ENCODE measurements at places on chromosomes 11 and 22.

DNA sequence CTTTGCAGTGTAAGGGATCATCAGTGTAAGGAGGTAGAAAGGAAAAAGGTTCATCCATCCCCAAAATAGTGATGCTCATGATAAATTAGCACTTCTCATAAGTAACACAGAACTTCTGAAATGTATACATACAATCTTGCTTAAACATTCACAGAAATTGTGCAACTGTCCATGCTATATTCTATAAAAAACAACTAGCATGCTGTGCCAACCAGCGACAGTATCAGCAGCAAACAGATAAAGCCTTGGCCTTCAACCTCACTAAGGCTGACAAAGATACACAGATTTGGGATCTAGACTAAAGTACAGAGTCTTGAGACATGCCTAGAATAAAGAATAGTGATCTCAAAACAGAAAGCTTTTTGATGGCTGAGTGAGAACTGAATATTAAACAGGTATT, 74.1 kb upstream of the CHRM4 start:
- no peak for DNase-seq

DNA sequence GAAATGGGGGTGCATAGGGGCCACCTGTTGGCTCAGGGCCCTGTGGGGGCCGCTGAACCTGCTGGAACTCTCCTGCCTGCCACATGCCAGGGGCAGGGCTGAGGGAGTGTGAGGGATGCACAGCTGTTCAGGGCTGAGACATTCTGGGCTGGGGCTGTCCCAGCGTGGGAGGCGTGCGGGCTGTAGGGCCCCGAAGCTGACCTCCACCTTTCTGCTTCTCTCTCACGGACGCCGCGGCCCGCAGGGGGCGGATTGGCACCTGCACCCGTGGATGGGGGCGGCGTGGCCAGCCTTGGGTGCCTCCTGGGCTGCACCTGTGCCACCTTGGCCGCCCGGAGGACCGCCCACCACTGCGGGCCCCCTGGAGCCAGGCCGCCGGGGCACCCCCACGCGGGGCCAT, 4.1 kb downstream of the CCDC188 start:
- no peak for DNase-seq

- DNase-seq: no peak
These were observed 165.1 kb downstream of the WNT11 start for GRCh38 chr11:76041208-76041607.

DNA sequence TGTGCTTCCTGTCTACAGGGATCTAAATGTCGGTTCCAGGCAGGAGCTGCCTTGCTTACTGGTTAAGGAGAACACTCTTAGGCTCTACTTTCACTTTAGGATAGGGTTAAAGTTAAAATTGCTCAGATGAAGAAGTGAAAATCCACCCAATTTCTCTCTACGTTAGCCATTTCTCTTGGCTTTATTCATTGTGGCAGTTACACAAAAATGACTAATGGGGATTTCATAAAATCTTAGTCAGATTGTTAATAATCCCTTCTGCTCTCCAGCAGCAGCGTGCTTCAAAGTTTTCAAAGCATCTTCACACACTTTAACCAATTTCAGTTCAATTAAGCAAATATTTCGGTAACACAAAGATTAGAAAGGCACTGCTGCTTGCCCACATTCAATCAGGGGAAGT, 58.4 kb upstream of the RCN1 start:
- DNase-seq: no peak

DNA sequence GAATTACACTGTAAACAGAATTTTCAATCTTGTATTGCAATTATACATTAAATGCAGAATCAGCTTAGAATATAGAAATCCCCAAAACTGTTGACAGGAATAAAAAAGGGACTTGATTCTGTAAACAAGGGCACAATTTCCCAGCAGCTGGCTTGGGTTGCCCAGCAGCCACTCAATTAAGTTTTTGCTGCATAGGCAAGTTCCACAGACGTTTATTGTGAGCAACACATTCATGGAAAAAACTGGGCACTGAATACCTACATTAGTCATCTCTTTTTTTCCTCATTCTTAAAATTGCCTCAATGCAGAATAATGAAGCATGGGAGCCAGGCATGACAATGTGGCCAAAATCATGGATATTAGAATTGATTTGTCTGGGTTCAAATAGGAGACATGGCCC, 421.8 kb upstream of the ANO5 start:
- DNase-seq: no peak

DNA sequence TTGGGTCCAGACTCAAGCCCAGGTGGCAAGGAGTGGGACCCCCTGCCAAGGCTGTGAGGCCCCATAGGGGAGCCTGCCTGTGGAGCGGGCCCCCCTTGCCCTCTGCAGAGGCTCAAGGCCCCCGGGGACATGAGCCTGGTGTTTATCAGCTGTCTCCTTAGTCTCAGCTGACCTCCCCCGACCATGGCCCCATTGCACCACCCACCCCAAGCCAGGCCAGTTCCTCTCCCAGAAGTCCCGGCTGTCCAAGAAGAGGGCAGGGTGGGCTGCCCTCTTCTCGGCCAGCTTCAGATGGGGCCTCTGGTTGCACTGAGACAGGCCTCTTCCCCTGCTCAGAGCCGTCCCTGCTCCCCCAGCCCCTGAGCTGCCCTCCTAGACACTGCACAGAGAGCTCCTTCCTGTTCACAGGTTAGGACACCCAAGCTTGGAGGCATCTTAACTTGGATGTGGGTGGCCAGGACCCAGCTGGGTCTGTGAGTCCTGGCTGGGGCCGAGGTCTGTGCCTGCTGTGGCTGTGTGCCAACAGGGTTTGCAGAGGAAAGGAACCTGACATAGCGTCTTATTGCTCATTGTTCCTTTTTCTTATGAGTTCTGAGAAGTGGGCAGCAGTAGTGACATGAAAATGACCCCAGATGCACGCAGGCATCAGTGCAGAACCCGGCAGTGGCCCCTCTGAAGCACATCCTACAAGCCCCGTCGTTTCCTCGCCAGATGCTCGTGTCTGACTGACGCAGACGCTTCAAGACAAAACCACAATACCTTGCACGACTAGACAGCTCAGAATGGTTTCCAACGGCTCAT, 5.4 kb downstream of the TRABD start:
- DNase-seq: peak; percentile 96

GRCh38 chr11:106467501-106467900, 390.0 kb downstream of the AASDHPPT start:
- no peak for DNase-seq

DNA sequence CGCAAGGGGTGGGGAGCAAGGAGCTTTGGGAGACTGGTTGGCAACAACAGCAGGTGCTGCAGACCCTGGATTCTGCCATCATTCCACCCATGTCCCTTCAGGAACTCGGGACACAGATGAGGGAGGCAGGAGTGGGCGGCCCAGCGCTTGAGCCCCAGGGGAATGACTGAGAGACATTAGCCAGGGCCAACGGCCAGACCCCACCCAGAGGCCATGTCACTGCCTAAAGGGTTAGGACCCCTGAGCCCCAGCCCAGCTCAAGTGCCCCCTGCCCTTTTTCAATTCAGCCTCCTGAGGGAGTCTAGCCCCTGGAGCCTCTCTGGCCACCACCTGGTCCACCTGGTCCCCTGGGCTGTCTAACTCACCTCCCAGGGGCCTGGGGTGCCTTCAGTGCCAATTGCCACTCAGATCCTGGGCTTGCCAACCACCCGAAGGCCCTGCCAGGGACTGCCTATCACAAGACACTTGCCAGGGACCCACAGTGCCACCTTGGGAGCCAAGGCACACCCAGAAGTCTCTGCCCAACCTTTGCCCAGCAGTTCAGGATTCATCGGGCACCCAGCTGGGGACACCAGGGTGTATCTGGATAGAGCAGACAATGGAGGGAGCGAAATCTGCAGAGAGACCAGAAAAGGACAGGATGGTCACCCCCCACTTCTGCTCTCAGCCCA, 16.6 kb downstream of the MFNG start:
- DNase-seq: no peak

GRCh38 chr11:1230456-1231395, 7.9 kb downstream of the MUC5B start:
- no peak for DNase-seq

GRCh38 chr22:49966774-49967705, 6.5 kb downstream of the PIM3 start:
- peak; percentile 40 for DNase-seq

DNA sequence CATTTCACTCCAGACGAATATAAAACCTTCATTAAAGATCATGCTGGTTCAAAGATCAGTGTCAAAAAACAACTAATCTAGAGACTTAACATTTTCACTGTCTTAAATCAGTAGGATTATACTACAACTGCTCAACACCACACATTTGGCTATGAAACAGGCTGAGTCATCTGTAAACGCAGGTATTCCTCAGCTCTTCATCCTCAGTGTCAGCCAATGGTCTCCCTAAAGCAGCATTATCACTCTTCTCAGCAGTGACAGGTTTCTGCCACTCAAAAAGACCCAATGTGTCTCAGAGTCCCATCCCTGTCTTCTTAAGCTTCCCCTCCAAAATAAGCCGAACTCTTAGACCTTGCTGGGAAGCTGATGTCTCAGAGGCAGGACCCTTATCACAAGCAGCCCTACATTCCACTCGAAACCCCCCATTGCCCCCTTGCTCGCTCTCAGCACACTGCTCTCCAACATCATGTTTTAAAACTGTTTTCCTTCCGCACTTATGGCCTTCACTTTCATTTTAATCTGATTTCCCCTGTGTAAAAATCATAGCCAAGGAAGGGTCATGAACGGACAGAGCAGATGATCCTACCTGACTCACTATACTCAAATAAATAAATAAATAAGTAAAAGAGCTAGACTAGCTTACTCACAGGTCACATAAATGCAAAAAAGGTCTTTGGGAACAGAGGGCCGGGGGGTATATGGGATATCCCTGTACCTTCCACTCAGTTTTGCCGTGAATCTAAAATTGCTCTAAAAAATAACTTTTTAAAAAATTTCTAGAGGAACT, 23.0 kb downstream of the CDON start:
- no peak for DNase-seq

DNA sequence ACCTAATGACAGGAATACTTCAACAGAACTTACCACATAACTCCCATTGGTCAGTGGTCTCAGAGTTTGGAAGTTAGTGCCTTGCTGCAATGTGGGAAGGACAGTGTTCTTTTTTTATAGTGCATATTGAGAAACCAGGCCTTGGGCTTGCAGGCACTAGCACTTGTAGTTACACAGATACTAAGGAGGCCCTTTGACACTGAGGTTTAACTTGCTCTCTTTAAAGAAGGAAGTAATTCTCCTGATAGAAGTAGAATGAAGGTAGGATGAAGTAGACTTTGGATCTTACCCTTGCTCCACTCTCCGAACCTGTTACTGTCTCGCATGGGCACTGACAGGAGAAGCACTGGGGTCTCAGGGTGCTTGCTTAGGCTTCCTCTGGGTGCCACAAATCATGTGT, 31.0 kb upstream of the ST14 start:
- DNase-seq: no peak

DNA sequence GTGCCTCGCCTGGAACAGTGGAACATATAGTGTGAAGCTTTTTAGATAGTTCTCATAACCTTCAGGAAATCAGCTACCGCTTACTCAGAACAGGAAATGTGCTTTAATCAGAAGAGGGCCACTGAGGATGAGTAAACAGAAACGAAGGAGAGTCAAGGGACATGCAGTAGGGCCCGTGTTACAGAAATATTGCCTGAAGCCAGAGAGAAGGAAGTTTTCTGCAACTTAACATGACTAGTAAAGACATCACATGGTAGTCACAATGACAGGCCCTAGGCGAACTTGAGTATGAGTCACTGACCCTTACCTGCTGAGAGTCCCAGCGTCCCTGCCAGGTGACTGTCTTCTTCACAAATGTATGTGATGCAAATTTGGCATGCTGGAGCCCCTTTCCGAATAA, 39.4 kb downstream of the CARD18 start:
- DNase-seq: no peak

DNA sequence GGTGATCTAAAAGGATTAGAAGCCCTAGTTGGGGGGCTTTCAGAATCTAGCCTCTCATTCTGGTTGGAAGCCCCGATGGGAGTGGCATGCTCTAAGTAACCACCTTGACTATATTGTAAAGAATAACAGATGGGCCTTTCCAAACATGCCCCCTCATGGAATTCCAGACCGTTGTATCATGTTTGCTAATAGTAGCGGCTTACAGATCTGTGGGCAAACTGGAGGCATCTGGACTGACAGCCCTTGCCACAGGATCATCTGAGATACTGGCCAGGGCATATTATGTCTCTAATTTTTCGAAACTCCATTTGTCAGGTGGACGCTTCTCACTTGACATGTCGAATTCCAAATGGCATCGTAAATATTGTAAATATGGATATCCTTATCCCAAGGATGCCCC, 10.5 kb downstream of the APIP start:
- DNase-seq: no peak

- no peak for DNase-seq
These were observed 593.7 kb upstream of the LUZP2 start for GRCh38 chr11:23903044-23903704.

DNA sequence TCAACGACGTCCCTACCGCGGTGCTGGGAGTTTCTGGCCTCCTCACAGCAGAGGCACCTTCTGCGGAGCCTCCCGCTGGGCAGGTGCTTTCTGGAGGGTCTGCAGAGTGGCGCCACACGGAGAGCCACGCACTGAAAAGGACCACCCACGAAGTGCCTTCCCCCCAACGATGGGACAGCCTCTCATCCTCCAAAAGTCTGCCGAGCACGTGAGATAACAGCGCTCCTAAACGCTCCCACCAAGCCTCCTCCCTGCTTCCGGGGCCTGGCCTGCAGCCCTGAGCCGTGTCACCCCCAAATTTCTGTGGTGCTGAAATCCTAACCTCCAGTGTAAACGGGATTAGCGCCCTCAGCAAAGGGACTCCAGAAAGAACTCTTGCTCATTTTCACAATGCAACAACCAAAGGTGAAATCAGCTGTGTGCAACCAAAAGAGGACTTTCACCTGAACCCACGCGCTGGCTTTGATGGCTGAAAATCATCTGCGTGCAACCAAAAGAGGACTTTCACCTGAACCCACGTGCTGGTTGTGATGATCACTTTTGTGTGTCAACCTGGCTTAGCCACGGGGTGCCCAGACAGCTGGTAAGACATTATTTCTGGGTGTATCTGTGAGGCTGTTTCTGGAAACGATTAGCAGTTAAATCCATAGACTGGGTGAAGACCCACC, 924.6 kb downstream of the BRD1 start:
- DNase-seq: no peak

- no peak for DNase-seq
These were observed 9.8 kb downstream of the RAB30 start for GRCh38 chr11:83061883-83062282.

GRCh38 chr11:64848826-64849597, 4.6 kb upstream of the CDC42BPG start:
- DNase-seq: no peak

Measured in Kasumi-1 (cell line).